ENCODE measurements at places on chromosomes 7 and 10.
A peak's percentile ranks its signal among the peaks of the same experiment; 100 is the strongest.

GRCh38 chr7:151520419-151521261 lies 945 bp upstream of the RHEB start:
- peak; percentile 21 for DNase-seq

GRCh38 chr7:82345886-82346285 lies 97.7 kb downstream of the CACNA2D1 start:
- DNase-seq: no peak

- DNase-seq: peak; percentile 50
Measured at GRCh38 chr10:6347391-6347951, 144.7 kb downstream of the PFKFB3 start.

GRCh38 chr10:101042667-101043362 lies 11.8 kb downstream of the SFXN3 start:
- peak; percentile 76 for DNase-seq

- DNase-seq: no peak
Measured at GRCh38 chr7:40551685-40552576, 417.1 kb downstream of the SUGCT start.

All from activated gamma-delta T cell treated with Interleukin-2 at 50 U/mL for 16 hours (primary cell).